ENCODE measurements at places on chromosomes 7 and 10.

- DNase-seq = no peak
These were observed 39.4 kb downstream of the MMRN2 start for GRCh38 chr10:86918022-86918471.

DNA sequence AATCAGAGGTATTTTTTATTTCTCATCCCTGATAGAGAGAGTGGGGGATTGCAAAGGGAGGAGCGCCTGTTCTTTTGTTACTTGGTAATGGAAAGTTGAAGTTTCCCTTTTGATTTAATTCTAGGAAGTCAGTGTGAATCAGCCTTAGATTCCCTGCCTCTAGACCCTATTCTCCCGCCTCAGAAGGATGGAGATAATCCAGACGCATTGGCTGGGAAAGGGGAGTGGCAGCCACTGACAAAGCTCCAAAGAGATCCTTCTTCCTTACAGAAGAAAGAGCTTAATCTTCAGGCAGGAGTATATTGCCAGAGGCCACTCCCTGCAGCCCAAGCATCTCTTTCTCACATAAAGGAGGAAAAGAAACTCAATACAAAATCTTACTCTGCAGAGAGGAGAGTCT is 122.3 kb upstream of the GALNT17 start:
- no peak for DNase-seq

DNA sequence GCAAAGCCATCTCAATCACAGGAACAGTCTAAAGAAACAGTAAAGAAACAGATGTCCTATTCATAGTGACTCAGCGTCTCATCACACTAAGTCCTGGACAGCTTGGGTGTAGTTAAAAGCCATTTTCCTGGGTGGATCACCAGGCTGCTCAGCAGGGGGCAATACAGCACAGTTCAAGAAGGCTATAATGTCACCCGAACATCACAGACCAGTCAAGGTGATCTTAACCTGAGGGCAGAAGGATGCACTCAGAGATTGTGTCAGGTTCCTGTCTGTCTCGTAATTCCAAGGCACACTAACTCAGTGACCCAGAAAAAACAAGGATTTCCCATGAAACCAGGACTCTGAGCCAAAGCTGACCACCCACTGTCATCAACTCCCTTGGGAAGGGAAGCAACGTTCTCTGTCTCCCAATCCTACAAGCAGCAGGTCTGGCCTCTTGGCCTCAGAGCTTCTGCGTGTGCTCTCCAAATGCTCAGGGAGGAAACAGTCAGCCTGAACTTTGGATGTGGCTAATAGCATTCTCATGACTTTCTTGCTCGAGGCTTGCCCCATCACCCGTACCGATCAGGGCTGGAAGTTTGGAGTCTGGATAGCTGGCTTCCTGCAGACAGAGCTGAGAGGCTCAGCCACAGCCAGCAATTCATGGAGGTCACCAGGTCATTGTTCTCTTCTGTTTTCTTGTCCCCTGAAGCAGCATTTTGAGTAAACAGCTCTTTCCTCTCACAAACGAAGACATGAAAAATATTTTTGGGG is 90.4 kb upstream of the FAM171A1 start:
- no peak for DNase-seq

DNA sequence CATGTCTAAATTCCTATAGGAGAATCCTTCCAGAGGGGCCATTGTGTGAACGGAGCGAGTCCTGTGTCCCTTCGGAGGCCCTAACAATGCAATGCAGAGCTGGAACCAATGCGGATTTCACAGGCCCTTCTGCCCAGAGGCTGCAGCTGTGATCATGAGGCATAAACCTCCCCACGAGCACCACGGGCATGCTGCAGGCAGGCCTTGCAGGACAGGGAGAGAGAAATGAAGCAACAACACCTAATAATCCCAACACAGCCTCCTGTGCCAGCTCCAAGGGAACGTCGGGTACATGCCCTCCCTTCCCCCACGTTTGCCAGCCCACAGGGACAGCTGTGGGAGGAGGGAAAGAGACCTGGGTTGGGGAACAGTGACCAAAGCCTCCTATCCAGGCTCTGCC is 74.4 kb downstream of the TNS3 start:
- DNase-seq = no peak

DNA sequence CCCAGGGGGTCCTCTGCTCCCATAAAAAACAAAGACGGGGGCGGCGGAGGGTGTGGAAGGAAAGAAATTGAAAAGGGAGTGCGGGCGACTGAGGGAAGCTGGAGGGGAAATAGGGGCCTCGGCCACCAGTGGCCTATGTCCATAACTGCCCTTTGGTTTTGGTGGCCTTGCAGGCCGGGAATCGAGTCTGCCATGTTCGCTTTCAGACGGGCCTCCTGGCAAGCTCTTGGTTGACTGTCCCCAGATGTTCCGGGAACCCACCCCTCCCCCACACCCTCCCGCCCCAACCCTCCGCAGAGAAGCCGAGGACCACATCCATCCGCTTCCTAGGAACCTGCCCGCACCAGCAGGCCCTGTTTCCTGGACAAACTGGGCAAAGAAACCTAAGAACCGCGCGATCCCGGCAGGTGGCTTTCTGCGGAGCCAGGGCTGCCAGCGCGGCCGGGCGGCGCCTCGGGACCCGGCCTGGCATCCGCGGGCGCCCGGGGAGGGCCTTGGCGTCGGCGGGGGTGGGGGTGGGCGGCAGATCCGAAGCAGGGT is 20.0 kb upstream of the GATA3 start:
- no peak for DNase-seq

GRCh38 chr7:148615085-148615730 is 24.6 kb downstream of the C7orf33 start:
- no peak for DNase-seq

- DNase-seq = no peak
These were observed 215.5 kb downstream of the INHBA start for GRCh38 chr7:41487229-41487940.

DNA sequence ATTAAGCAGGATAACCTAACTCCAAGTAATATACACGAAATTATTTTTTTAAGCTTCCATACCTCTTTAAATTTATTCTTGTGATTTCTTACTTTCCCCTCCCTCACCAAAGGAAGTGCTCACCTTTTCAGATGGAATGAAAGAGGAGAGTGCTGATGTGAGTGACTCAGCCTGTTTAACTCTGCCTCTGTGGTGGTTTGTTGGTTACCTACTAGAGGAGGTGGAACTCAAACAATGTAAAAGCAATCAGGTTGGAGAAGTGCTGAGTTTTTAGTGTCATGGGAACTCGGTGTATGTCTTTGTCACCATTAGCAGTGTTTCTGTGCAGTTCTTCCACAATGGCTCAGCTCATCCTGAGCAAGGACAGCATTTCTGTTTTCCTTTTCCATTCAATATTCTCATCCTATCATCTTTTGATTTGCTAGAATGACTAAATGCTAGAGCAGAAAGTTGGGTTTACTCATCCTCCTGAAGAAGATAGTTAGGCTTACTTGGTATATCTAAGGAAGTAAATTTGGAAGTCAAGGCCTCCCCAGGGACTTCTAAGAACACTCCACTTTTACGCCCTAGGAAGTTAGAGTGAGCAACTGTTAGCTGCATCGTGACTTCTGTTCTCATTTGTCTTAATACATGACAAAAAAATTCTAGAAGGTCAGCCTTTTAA is 6.0 kb downstream of the ADD3 start:
- no peak for DNase-seq

DNA sequence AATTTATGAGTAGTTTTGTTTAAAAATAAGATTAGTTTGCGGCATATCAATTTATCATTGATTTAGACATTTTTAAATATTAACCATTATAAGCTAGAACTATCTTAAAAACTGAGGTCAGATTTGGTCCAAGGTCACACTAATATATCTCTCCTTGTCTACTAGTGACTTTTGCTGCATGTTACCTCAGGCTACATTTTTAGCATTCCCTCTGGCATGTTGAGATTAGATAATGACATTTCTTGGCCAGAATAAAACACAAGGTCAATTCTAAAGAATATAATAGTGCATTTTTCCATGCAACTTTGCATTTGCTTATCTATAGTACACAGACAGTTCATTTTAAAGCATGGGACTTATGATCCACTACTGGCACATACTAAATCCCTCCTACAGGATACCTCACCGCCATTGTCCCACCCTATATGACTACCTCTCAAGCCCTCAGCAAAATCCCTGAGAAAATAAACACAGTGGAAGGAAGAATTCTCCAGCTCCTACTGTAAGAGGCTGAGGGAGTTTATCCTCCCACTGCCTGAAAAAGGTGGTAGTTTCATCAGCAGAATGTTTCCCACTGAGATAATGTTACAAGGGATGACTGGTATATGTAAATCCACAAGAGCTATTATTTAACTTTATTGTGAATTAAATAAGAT is 816.4 kb downstream of the GRM8 start:
- no peak for DNase-seq

DNA sequence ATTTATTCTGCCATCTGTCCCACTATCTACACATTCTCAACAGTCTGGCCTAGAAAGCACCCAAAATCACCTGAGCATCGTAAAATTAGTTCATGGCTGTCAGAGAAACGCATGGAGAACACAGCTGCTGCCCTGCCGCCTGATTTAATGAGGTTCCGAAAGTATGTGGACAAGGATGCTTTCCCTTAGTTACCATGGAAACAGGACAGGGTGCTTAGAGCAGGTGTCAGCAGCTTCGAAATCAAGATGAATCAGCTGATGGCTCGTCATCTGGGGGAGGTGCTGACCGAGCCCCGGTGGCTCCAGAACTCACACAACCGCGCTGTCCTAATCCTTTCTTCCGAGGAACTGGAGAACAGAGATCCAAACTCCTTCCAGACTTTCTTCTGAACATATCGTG is 151.5 kb downstream of the TEX36 start:
- DNase-seq = no peak

DNA sequence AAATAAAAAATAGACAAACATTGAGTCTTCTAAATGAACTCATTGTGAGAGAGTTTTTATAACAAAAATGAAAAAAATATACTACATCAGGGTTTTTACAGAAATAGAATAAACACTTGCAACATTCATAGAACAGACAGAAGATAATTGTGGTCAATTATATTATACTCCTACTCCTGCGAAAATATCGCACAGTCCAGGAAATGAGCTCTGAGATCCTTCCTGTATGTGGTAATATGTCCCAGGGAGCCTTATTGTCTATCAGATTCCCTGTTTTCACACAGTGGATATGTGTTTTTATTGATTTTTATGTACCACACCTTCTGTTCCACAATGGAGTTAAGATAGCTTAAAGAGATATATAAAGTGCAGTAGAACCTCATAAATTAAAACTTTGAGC is 27.5 kb upstream of the RELN start:
- DNase-seq = no peak

- DNase-seq = no peak
These were observed 2.7 kb downstream of the VGF start for GRCh38 chr7:101162551-101163278.

GRCh38 chr7:19899529-19899928 is 126.1 kb upstream of the TMEM196 start:
- no peak for DNase-seq

- DNase-seq = no peak
These were observed 701.4 kb upstream of the COBL start for GRCh38 chr7:52017802-52018679.

DNA sequence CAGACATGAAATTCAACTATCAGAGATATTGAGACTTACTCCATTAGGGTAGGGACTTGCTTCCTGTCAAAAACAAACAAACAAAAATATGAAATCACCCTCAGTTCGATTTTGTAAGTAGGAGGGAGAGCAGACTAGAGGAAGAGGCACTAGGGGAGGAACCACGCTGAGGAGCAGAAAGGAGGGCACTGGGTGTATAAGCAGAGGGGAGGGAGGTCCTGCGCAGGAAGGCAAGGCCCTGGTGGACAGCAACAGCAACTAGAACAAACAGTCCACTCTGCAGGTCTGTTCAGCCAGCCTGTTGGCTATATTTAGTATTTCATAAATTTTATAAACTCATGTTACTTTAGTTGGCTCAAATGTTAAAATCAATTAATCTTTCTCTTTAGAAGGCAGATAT is 937.1 kb upstream of the C7orf33 start:
- no peak for DNase-seq

- no peak for DNase-seq
These were observed 36.1 kb upstream of the COMMD3 start for GRCh38 chr10:22280078-22280477.

DNA sequence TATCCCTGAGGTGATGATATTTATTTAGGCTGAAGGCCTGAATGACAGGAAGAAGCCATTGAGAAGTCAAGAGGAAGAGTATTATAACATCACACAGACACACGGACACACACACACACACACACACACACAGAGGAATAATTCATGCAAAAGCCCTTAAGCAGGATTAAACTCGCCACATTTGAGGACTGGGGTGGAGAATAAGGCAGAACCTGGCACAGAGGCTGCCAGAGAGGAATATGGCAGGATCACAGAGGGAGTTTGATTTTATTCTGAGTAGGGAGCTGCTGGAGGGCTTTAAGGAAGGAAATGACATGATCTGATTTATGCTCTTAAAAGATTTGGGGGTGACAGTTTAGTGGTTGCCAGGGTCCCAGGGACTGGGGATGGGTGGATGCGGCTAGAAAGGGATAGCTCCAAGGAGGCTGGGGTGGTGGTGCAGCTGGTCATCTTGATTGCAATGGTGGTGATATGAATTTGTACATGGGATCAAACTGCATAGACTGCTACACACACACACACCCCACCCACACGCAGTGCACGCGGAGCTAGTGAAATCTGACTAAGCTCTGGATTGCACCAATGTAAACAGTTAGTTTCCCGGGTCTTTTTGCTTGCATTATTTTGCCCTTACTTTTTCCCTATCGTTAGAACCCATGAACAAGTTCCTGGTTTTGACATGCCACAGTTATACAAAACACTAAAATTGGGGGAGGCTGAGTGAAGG is 11.2 kb downstream of the SMURF1 start:
- no peak for DNase-seq

DNA sequence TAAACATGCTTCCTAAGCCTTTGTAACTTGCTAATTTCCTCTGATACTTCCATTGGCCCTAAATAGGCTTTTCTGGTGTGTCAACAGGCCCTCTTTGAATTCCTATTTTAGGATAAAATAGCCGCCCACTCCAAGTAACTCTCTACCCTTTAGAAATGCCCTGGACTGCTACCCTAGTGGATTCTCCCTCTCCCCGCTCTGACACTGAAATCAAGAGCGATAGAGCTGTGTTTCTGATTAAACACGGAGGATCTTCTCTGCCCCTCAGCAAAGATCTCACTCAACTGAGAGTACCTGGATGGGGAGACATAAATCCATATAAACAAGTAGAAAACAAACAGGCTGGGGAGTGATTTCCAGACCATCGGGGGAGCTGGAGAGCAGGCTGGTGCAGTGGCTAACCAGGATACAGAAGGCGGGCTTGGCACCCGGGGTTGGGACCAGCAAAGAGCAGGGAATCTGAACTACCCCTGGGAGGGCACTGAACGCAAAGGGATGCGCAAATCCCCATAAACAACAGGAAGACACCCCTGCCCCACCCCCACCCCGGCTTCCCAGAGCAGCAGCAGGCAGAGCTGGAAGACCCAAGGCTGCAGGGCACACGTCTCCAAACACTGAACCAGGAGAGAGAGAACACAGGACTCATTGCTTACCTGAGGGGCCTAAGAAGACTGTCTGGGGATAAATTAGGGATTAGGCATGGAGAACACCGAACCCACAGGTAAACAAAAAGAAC is 2.5 kb downstream of the ASB13 start:
- no peak for DNase-seq

DNA sequence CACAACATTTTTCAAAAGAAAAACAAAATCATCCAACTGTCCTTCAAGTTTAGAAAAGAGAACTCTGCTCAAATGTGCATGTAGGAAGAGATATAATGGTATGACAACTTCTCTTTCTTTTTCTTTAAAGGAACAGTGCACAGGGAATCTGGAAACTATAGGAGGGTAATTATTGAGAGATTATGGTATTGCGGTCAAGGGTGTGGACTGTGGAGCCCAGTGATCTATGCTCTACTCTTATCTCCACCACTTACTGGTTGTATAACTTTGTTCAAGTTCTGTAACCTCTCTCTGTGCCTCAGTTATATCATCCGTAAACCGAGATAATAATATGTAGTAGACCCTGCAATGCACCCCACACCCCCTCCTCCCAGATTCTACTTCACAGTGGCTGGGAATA is 69.8 kb upstream of the PCGF5 start:
- DNase-seq = no peak

Data from NCI-H187 treated with DMSO at 0.1 percent for 48 hours (cell line).